Left lung (tissue), 14 donors: ENCODE measurements at places on chromosomes 11 and 22. TPM values are rescaled to one million over a fixed set of nuclear protein-coding genes. Genes with fewer than 3 reads are reported as not detected.
A peak's percentile ranks its signal among the peaks of the same experiment; 100 is the strongest.

The ZNRD2 gene
- total RNA-seq: 32.3 TPM

The SCN4B gene
- 2.2 TPM for total RNA-seq

DNA sequence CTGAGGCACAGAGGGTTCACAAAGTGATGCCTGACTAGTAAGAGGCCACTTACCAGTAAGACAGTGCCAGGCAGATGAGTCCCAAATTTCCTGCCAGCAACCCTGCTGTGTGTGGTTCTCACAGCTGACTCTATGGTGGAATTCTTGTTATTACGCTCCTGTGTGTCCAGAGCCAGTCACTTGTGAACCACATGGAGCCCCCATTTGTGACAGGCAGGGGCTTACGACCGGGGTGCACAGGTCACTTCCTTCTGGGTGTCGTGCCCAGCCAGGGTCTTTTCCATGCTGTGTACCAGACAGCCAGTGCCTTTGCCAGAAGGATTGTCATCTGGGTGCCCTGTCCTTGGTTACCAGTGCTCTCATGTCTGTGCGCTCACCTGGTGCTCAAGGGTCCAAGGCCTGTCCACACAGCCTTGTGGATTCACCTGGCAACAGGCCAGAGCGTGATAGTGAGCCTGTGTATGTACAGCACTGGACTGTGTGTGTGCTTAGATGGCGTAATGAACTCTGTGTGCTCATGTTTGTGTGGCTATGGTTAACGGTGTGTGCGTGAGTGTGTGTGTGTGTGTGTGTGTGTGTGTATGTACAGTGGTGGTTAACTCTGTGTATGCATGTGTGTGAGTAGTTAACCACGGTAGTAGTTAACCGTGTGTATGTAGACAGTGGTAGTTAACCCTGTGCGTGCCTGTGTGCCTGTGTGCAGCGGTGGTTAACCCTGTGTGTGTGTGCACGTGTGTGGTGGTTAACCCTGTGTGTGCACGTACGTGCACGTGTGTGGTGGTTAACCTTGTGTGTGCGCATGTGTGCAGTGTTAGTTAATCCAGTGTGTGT, 18.6 kb downstream of the GRAMD4 start:
- peak; percentile 36 for DNase-seq

DNA sequence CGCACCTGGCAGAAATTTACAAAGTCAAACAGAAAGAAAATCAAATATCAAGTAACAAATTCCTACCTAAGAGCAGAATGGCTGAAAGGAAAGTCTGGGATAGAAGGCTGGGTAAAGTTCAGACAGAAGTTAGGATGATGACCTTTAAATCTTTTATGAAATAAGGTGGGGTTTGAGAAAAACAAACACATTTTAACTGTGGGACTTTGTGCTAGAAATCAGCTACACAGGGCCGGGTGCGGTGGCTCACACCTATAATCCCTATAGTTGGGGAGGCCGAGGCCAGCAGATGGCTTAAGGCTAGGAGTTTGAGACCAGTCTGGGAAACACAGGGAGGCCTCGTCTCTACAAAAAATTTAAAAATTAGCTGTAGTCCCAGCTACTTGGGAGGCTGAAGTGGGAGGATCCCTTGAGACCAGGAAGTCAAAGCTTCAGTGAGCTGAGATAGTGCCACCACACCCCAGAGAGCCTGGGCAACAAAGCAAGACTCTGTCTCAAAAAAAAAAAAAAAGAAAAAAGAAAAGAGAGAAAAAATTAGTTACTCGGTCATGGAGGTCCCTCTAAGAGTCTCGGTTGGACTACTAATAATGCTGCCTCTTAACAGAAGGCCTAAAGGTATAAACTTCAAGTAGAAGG, 119.7 kb upstream of the BID start:
- DNase-seq: no peak

DNA sequence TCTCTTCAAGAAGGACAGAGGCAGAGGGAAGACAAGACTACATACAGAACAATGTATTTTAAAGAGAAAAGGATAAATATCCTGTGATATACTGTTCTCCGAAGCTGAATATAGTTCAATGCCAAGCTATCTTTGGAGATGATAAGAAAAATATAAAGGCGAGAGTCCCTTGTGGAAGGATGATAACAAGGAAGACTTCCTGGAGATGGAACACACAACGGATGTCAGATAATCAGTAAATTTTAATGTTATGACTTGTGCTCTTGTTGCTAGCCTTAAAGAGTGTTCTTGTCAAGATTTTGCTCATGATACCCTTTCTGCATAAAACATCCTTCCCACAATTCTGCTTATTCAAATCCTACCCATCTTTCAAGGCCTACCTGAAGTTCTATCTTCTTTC, 6.8 kb upstream of the CTR9 start:
- no peak for DNase-seq

DNA sequence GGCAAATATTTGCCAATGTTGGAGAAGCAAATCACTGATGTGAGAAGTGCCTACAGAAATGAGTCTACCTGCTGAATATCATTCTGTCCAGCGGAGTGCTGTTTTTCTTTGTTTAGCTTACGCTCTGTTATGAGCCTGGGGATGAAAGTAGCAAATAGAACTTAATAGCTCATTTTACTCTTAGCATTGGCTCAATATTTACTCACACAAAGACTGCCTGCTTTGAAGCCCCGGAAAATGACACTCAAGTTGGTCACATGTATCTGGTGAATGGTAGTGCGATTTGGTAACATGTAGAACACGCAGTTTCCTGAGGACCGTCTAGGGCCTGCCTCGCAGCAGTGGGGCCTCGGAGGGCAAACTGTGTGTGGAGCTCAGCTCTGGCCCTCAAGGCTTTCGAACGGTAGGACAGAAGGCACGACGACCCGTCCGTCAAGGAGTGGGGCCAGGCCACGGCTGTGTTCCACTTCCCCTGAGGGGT, 38.9 kb downstream of the TBC1D22A start:
- no peak for DNase-seq

DNA sequence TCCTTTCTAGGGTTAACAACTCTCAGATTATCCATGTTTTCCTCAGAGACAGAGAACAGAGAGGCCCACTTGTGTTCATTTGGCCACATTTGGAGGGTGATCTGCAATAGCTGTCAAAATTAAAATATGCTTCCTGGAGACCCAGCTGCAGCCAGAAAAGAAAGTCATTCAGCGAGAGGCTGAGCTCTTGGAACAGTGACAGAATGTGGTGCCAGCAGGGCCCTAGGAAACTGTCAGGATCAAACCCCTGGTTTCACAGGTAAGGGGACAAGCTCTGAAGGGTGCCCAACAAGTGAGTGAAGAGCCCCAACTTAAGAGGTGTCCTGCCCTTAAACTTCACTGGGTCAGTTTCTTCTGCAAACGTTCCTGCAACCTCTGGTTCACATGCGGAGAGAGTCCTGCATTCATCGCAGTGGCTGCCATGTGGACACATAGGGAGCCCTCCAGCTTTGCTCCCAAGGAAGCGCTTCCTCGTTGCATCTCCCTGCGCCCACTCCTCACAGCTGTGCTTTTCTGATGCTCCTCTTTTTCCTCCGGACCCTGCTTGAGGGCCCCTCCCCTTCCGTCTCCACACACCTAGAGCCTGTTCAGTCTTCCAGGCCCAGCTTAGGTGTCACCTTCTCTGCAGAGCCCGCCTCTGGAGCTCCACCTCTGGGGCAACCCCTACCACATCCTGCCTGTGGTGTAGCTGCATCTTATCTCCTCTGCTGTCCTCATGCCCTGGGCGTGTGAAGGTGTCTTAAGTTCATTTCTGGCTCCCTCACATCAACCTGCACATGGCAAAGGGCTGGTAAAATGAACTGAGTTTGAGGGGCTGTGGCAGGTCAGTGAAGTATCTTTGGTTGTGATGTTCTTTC, 3.9 kb downstream of the UCP3 start:
- no peak for DNase-seq
